Right ventricle myocardium superior (tissue), 1 donor: ENCODE measurements at places on chromosomes 7 and 10.

- no peak for DNase-seq
Measured at GRCh38 chr7:17422966-17423365, 124.5 kb downstream of the AHR start.

DNA sequence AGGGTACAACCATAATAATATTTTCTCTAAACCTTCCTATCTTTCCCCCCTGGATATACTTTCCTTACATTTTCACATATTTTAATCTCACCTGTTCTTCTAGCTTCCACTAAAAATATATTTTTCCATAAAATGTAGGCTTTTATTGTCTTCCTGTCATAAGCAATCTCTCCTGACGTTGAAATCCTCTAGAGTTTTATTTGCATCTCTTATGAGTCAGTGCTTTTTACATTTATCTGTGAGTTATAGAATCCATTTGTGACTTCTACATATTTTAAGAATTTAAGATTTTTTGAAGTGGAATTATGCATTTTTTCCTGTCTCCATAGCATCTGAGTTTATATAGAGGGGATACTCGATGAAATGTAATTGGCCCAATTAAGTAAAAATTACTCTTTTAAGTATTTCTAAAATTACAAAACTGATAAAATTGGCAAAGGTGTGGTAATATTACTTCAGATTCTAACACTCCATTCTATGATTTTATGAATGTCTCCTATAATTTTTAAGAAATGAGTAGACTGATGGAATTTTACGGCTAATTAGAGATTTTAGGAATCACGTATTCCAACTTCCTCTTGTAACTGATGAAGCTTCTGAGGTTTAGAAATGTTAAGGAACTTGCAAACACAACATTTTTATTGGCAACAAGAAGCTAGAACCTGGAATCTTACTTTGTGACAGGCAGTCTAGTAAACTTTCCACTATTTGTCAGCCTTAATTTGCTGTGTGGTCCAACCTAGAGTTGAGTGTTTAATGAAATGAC is 422.9 kb upstream of the SEMA3A start:
- DNase-seq, result no peak

DNA sequence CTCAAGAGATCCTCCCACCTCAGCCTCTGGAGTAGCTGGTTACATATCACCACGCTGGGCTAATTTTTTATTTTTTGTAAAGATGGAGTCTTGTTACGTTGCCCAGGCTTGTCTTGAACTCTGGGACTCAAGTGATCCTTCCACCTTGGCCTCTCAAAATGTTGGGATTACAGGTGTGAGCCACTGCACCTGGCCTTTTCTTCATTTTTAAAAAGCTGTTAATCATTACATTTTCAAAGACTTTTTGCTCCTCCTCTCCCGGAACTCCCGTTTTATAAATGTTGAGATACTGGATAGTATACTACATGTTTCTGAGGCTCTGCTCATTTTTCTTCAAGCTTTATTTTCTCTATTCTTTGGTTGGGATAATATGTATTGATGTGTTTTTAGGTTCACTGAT is 16.4 kb downstream of the AOAH start:
- DNase-seq, result no peak

DNA sequence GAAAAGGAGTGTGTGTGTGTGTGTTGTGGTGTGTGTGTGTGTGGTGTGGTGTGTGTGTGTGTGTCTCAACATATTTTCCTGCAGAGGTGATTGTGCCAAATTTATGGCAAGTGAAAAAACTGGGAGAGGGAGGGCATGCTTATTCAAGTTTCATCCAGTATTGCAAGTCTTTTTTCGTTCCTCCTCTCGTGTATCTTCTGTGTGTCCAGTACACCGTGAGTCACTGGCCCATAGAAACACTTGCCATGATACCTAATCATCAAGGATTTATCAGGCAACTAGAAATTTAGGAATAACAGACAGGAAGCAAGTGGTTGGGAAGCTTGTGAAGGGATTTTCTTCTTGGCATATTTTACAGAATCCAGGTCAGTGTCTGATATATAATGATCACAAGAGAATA is 820.5 kb downstream of the GATA3 start:
- DNase-seq, result no peak
